ENCODE measurements at places on chromosomes 12 and 14.
A peak's percentile ranks its signal among the peaks of the same experiment; 100 is the strongest.

- DNase-seq: peak; percentile 8
Measured at GRCh38 chr14:52015411-52016030, 26.2 kb downstream of the RTRAF start.

DNA sequence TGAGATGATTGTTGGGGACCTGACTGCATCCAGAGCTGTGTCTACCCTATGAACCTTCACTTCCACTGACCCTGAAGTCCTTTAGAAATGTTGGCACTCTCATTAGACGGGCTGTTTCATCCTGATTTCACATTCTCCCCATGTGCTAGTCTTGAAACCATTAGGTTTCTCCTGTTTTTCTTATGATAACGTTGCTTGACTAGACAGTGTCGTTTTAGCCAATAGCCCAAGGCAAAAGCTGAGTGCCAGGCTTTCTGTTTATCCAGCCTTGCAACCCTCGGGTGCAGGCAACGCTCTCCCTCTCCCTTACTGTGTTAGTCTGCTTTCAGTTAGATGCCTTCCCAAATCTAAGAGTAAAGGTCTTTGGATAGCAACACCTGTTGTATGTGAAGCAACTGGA, 30.1 kb downstream of the DACT1 start:
- DNase-seq: no peak

- DNase-seq: no peak
Measured at GRCh38 chr14:96162741-96163140, 41.9 kb upstream of the BDKRB2 start.

DNA sequence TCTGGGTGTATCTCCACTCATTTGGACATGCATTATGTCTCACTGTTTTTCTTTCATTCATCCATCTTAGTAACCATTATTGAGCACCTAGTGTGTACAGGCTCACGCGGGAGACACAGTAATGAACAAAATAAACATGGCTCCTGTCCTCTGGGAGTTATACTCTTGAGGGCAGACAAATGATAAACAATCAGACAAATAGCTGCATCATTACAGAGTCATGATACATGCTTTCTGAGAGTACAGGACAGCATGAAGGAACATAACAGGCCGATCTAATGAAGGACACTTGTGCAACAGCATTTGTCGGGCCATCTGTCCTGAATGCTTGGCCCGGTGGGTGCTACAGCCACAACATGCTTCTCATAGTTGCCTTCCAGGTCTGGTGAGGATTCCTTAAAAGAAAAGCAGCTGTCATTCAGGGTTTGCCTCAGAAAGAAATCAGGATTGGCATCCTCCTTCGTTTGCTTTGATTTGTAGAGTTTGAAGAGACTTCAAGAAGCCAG, 77.2 kb upstream of the EGLN3 start:
- no peak for DNase-seq

GRCh38 chr14:57297852-57298251, 29.1 kb downstream of the AP5M1 start:
- DNase-seq: no peak
